ENCODE measurements at places on chromosomes 3 and 15.

GRCh38 chr3:64612082-64612860 is 75.5 kb downstream of the ADAMTS9 start:
- DNase-seq = no peak

DNA sequence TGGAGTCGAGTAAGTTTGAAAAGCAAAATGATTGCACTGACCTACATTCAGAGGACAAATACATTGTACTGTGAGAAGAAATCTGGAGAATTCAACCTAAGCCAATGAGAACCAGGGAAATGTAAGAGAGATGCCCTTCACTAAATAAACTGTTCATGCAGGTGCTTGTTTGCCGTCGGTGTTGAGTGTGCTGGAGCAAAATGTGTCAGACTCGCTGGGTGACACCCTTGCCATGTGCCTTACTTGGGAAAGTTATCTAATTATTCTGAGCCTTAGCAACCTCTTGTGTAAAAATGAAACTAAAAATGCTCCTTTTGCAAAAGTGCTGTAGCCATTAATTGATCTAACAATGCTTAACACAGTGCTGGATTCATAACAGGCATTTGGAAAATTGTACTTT is 140.4 kb downstream of the GABRB3 start:
- no peak for DNase-seq

GRCh38 chr15:43531018-43531670 is 13.7 kb downstream of the MAP1A start:
- DNase-seq = no peak

DNA sequence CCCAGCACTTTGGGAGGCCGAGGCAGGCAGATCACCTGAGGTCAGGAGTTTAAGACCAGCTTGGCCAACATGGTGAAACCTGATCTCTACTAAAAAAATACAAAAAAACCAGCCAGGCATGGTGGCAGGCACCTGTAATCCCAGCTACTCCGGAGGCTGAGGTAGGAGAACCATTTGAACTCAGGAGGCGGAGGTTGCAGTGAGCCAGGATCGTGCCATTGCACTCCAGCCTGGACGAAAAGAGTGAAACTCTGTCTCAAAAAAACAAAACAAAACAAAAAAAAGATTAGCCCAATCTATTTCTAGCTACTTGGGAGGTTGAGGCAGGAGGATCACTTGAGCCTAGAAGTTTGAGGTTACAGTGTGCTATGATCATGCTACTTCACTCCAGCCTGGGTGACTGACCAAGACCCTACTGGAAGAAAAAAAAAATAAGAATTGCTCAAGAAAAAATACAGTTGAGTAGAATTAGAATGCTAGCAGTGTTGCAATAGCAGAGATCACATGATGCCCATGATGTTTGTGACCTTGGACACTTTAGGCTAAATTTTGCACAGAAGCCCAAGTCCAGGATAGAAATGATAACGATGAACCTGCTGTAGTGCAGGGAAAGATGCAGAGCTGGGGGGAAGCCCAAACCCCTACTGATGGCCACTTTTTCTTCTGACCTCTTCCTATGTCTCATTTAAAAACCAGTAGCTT is 162.2 kb downstream of the LPP start:
- no peak for DNase-seq

DNA sequence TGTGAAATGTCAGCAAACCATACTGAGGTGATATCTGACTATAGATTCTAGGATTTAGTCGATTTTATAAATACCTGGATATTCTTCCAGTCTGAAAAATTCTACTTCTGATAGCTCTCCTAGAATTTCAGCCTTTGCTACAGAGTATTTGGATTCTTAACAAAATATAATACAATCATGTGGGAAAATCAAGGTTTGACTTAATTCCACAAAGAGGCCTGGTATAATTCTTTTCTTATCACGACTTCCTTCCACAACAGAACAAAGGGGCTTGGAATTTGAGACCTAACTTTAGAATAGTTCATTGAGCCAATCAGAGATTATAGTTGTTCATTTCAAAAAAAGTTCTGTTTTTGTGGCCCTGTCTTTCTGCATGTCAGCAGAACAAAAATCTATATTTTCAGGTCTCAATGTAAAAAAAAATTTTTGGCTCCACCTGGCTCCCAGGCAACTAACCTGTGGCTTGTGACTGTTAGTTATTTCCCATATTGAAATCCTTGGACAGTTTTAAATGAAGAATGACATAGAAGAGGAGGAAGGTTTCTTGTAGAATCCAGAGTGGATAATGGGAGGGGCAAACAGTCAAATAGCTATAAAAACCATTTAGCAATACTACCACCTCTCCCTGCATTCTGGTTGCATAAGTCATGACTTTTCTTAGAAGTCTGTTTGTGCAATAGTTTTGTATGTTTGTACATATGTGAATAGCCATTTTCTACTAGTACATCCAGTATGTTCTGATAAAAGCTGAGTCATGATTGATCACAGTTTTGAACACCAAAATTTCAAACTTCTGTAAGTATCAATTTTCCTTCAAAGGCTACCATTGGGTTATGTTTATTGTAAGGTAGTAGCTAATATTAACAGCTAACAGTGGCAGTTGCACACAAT is 4.0 kb downstream of the TM4SF1 start:
- DNase-seq = no peak

- no peak for DNase-seq
Observed at GRCh38 chr3:119817583-119818363, 35.9 kb downstream of the NR1I2 start.

DNA sequence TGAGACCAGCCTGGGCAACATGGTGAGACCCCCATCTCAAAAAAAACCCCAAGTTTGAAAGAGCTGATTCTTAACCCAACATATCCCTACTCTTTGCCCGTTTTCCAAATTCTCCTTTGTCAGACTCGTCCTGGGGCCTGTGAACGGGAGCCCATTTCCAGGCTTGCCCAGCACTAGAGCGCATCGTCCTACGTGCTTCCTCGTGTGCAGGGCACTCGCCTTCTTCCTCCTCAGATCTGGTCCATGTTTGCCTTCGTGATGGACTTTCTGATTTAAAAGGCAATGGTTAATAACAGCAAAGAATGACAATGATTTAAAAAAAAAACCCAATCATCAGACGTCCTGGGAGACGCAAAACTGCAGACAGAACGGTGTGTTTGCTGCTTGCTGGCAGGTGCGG is 10.1 kb downstream of the MELTF start:
- DNase-seq = no peak

DNA sequence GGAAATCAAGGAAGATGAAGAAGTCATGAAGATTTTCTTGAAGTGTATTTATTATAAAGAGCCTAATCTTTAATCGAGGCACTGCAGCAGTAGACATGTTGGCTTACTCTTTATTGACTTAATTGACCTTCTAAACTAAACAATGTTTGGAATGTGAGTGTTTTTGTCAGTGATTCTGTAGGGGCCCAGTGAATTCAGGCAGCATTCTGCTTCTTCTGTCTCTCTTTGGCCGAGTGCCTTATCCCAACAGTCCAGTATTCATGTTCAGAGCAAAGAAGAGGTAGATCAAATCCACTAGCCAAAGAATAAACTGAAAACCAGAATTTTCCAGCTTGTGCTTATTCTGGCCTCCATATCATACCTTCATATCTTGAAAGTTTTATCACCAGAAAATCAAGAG is 55.7 kb downstream of the RLBP1 start:
- no peak for DNase-seq

GRCh38 chr3:32493437-32494414 is 8.9 kb downstream of the CMTM6 start:
- no peak for DNase-seq

GRCh38 chr15:27648359-27648758 is 450.8 kb downstream of the OCA2 start:
- DNase-seq = no peak

DNA sequence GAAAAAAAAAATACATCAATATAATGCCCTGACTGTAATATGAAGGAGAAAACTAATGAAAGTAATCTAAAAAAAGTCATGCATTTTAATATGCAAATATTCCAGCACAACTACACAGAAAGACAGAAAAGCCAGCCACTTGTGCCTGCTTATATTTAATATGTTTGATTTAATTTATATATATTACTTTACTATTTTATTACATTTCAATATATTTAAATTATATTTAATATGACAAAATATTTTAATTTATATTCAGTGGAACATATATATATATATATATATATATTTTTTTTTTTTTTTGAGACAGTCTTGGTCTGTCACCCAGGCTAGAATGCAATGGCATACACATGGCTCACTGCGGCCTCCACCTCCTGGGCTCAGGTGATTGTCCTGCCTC is 14.1 kb upstream of the SAMD7 start:
- no peak for DNase-seq

GRCh38 chr3:12288182-12289129 is at the start of gene PPARG:
TSS of gene PPARG (plus strand) at chr3:12289070. CDS start at chr3:12379712, 90,642 bp downstream.
- no peak for DNase-seq

DNA sequence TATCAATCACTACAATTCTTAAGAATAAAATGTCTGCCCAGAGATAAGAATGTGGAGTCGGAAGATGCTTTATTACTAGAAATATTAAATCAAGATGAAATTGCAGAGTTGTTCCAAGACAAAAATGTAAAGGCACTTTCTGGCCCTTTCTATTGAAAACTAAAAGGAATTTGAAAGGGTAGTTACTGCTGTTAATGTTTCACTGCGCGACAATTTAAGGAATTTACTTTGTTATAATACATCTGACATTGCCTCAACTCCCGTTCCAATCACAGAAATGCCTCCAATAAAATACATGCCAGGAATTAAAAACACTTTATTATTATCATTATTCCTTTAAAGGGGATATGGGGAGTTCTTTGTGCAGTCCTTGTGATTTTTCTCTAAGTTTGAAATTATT is 26.4 kb downstream of the RSL24D1 start:
- no peak for DNase-seq

DNA sequence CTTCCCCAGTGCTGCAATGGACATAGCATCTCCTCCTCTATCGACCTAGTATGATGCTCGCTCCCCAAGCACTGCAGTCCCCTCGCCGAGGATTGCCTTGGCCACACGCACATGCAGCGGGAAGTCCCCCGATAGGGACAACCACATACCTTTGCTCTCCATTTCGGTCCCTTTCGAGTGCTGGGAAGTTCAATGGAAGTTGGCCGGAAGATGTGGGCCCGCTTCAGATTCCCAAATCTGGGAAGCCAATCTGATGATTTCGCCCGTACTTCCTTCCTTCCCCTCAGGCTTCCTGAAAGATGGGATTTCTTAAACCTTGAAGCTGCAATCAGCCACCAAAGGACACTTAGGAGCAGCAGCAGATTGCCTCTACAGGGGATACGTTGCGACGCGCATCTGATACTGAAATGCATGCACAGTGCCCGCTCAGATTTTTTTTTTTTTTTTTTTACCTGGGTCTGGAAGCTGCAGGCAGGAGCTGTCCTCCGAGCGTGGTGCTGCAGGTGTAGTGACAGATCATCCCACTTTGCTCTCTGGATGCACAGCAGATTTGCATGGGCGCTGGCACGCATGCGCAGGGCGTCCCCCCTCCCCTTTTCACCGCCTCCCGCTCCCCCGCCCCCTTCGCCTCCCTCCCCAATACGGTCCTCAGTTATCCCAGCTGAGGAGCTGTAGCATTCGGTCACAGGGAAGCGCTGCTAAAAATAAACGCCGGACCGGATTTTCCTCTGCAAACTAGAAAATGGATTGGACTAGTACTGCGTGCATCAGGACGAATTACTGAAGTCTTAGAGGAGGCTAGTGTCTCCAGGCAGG is at the start of gene FGF12:
Gene FGF12, minus strand, starts transcription at position 510 of the 816 bp plus-strand sequence.
- DNase-seq = no peak

GRCh38 chr3:10883478-10884234 is 67.6 kb downstream of the SLC6A11 start:
- DNase-seq = no peak

- no peak for DNase-seq
Observed at GRCh38 chr3:27568393-27568792, 84.2 kb upstream of the SLC4A7 start.

- DNase-seq = no peak
Observed at GRCh38 chr3:77298417-77298816, 258.5 kb downstream of the ROBO2 start.
